ENCODE measurements at places on chromosomes 11 and 22. TPM values are rescaled to one million over a fixed set of nuclear protein-coding genes. Genes with fewer than 3 reads are reported as not detected.

IGLL1 gene
- not detected for total RNA-seq

GRCh38 chr22:38468443-38469305 is 778 bp downstream of the KDELR3 start:
- DNase-seq, result no peak
- H3K4me1 ChIP-seq, result peaks cover 38% of the 10 kb centered on the region

APOL5 gene
- not detected for total RNA-seq

TNNT3 gene
- total RNA-seq, result 1.3 TPM

DNA sequence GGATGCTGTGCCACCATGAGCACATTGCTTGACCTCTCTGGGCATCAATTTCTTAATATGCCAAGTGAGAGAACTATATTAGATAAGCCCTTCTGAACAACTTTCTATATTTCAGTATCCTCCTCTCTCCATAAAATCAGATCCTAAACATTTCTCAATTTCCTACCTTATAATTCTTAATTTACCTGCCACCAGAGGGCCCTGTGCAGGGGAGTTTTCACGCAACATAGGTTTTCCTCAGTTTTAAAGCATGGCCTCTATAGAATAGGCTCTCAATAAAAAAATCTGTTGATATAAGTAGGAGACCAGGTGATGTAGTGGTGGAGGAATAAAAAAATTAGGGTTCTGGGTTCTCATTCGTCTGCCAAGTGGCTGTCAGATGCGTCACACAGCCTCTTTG is 83.7 kb upstream of the DBX1 start:
- H3K4me1 ChIP-seq, result no peaks in the 10 kb centered on the region
- peaks cover 20% of the 10 kb centered on the region for H3K27me3 ChIP-seq
- H3K36me3 ChIP-seq, result peaks cover 1% of the 10 kb centered on the region
- no peak overlapping the region for H3K4me3 ChIP-seq
- DNase-seq, result no peak
- no peak overlapping the region for H3K27ac ChIP-seq

DNA sequence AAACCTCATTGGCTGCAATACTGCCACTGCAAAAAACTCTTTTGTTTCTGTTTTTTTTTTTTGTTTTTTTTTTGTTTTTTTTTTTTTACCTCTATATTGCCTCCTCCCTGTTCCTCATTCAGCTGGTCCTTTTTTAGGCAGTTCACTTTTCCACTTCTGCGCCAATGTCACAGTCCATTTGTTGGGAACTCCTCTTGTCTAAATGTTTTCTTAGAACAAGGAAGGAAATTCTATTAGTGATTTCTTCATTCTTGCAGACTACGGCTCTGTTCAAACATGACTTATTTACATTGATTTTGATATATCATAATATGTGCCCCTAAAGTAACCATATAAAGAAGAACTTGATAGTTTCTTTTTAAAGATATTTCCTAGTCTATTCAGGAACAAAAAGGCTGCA is 2.9 kb downstream of the FAM118B start:
- no peaks in the 10 kb centered on the region for H3K27me3 ChIP-seq
- peaks cover 40% of the 10 kb centered on the region for H3K4me1 ChIP-seq
- H3K4me3 ChIP-seq, result no peak overlapping the region
- no peak overlapping the region for H3K27ac ChIP-seq
- peaks cover 1% of the 10 kb centered on the region for H3K36me3 ChIP-seq
- no peak for DNase-seq

TRPC6 gene
- 0.46 TPM for total RNA-seq

- H3K27ac ChIP-seq, result no peak overlapping the region
- no peaks in the 10 kb centered on the region for H3K4me1 ChIP-seq
- H3K4me3 ChIP-seq, result no peak overlapping the region
These were observed 56.3 kb upstream of the ADSL start for GRCh38 chr22:40289991-40290459.

DNA sequence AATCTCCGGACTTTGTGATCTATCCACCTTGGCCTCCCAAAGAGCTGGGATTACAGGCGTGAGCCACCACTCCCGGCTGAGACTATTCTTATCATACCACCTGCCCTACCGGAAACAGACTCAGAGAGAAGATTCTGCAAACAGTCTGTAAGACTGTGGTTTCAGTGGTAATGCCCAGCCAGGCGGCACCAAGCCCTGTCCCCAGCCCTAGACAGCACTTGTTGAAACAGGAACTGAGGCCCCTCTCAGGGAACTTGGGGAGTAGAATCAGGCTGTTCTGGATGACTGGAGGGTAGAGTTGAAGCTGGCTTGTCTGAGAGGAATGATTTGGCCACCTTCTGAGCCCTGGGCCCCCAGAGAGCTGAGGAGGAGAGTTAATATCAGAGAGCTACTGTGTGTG is 1.3 kb upstream of the INSC start:
- peaks cover 4% of the 10 kb centered on the region for H3K4me1 ChIP-seq
- DNase-seq, result no peak
- H3K36me3 ChIP-seq, result no peaks in the 10 kb centered on the region

- no peaks in the 10 kb centered on the region for H3K36me3 ChIP-seq
- peaks cover 5% of the 10 kb centered on the region for H3K4me1 ChIP-seq
- peak overlapping the region; percentile 57 for H3K27ac ChIP-seq
- peak overlapping the region; percentile 40 for H3K4me3 ChIP-seq
These were observed 7.9 kb upstream of the SYT7 start for GRCh38 chr11:61588728-61589191.

GRCh38 chr11:27361649-27362431 is 1.2 kb downstream of the CCDC34 start:
- no peak for DNase-seq
- peak overlapping the region; percentile 88 for H3K4me3 ChIP-seq
- no peaks in the 10 kb centered on the region for H3K36me3 ChIP-seq
- no peaks in the 10 kb centered on the region for H3K27me3 ChIP-seq

DNA sequence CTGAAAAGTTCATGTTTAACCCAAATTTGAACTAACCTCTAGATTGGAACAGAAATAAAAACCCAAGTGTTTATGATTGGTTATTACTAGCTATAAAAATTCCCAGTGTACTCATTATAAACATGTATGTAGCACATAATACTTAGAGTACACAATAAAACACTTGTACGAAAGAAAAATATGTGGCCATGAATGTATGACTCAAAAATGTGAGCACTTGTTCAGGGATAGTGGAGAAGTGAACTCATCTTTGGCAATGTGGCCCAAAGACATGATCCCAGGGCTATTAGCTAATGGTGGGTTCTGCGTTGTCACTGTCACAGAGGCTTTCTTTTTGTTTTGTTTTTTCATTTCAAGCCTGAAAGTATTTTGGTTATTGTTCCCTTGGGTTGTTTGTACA is 72.0 kb downstream of the PPFIBP2 start:
- H3K27ac ChIP-seq, result peak overlapping the region; percentile 61
- no peak for DNase-seq
- peaks cover 2% of the 10 kb centered on the region for H3K36me3 ChIP-seq

GRCh38 chr11:65309006-65309405 is 5.7 kb upstream of the CDC42EP2 start:
- no peak overlapping the region for H3K27ac ChIP-seq
- H3K4me3 ChIP-seq, result no peak overlapping the region
- H3K4me1 ChIP-seq, result peaks cover 34% of the 10 kb centered on the region
- no peaks in the 10 kb centered on the region for H3K27me3 ChIP-seq
- DNase-seq, result no peak
- no peaks in the 10 kb centered on the region for H3K36me3 ChIP-seq

CCDC116 gene
- 0.85 TPM for total RNA-seq

ESAM gene
- total RNA-seq, result 1.7 TPM

DNA sequence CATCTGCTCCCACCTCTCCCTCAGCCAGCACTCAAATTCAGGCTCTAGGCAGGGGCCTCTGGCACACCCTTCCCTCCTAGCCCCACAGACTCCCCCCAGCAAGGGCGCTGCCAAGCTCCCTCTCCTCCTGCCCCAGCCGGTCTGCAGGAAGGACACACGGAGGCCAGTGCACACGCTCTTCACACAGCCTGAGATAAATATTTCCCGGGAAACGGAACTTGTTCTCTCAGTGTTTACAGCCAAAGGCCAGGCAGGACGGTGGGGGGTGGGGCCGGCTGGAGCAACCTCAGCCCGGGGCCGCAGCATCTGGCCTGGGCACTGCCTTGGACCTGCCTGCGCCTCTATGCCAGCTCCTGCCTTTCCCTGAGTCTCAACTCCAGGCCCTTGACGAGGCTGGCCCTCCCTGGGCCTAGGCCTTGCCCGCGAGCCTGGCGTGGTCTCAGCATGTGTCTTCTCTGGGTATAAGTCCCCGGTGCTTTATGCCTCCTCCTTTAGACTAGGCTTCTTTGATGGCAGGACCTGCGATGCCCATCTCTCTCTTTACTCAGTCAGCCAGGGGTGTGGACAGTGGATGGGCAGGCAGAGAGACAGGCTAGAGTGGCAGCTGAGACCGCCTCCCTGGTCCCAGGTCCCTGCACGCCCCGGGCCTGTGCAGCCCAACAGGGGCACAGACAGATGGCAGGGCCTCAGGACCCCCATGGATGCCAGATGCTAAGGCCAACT is 48.4 kb downstream of the PDE2A start:
- H3K4me1 ChIP-seq, result no peaks in the 10 kb centered on the region
- no peak overlapping the region for H3K27ac ChIP-seq
- H3K36me3 ChIP-seq, result peaks cover 3% of the 10 kb centered on the region
- no peak overlapping the region for H3K4me3 ChIP-seq
- H3K27me3 ChIP-seq, result peaks cover 39% of the 10 kb centered on the region

- peak overlapping the region; percentile 91 for H3K4me3 ChIP-seq
- H3K4me1 ChIP-seq, result peaks cover 26% of the 10 kb centered on the region
- H3K27me3 ChIP-seq, result no peaks in the 10 kb centered on the region
- H3K27ac ChIP-seq, result peak overlapping the region; percentile 99
These were observed 16.2 kb downstream of the BAD start for GRCh38 chr11:64268025-64268892.

DNA sequence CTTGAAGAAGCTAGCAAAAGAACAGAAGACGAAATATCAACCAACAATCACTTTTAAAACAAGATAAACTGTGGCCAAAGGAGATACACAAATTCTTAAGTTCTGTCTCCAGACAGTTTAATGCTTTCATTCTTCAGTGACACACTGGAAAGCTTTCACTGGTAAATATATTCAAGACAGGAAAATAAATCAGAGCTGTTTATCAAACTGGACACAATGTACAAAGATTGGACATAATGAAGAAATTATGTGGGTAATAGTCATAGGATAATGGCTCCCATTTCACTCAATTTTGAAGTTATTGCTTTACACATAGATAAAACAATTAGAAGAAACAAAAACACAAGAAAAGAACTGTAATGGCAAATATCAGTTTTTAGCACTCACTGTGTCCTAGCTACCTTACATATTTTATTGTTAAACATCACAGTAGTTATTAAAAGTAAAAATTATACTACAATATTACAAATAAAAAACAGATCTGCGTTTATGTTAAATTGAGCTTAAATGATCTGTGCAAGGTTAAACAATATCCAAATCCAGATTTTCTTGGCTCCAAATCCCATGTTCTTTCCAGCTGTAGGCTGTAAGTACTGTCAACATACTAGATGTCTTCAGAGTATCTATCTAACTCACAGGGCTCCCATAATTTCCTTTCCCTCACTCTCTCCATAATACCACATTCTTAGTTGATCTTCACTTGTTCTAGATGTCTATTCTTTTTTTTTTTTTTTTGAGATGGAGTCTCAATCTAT is 38.6 kb upstream of the NOX4 start:
- DNase-seq, result no peak
- H3K4me1 ChIP-seq, result no peaks in the 10 kb centered on the region
- H3K27me3 ChIP-seq, result no peaks in the 10 kb centered on the region
- no peak overlapping the region for H3K4me3 ChIP-seq

DNA sequence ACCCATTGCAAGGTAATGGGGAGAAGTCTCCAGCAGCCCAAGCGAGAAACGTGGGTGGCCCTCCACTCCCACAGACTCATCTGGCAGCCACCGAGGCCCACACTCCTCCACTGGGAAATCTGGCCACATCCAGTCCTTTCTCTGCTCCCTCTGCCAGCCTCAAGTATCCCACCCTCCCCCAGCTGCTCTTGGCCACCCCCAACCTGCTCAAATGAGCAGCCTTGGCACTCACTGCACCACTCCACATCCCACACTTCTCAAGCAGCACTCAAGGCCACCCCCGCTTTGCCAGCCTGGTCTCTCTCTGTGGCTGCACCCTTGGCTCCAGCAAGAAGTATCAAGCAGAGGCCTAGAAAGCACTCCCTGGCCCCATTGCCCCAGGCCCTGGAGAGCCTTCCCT is 28.2 kb downstream of the SLC22A12 start:
- H3K27ac ChIP-seq, result no peak overlapping the region
- H3K4me3 ChIP-seq, result no peak overlapping the region
- H3K27me3 ChIP-seq, result no peaks in the 10 kb centered on the region
- H3K36me3 ChIP-seq, result no peaks in the 10 kb centered on the region
- DNase-seq, result no peak
- H3K4me1 ChIP-seq, result no peaks in the 10 kb centered on the region

MUC6 gene
- not detected for total RNA-seq

DNA sequence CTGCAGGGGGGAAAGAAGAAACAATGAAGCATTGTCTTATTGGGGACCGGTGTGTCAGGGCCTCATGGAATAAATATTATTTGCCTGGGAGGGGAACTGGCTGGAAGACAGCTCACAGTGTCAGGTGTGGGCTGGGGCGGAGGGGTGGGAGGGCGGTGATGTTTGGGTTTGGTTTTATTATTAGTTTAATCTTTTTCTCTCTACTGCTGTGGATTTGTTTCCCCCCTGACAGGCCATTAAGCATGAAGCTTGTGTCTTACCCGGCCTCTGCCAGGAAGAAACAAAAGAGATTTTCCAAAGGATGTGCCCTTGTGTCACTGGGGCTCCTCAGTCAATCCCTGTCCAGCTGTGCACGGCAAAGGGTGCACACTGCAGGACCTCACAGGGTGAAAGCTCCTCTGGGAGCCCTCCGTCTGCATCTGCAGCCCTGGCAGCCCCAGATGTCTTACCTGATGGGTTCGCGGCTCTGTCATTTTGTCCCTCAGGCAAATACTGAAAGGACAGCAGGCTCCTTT is 203.1 kb upstream of the TMEM45B start:
- no peak for DNase-seq
- H3K4me1 ChIP-seq, result no peaks in the 10 kb centered on the region
- H3K4me3 ChIP-seq, result no peak overlapping the region
- no peak overlapping the region for H3K27ac ChIP-seq

OR2D2 gene
- total RNA-seq, result not detected

CECR2 gene
- not detected for total RNA-seq

NAALAD2 gene
- 1.1 TPM for total RNA-seq

LDHA gene
- total RNA-seq, result 1,078 TPM

DNA sequence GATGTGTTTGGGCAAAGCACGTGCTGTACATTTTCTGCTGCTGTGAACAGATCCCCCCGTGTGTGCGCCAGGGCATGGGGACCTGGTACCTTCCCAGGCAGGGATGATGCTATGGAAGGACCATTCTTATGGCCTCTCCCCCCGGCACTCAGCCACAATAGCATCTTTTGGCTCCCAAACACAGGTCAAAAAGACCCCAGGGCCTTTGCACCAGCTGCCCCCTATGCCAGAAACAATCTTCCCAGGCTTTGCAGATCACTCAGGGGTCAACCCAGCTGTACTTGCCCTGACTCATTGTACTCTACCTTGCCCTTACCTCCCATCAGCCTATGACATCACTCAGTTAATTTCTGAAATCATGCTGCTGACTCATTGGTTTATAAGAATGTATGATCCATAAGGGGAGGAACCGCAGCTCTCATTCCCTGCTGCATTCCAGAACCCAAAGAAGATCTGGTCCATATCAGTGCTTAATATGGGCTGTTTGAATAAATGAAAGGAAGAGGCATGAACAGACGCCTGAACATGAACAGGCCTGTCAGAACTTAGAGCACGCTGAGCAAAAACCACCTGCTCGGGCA is 100.7 kb downstream of the CELSR1 start:
- H3K27me3 ChIP-seq, result no peaks in the 10 kb centered on the region
- DNase-seq, result no peak
- no peak overlapping the region for H3K27ac ChIP-seq
- no peaks in the 10 kb centered on the region for H3K4me1 ChIP-seq
